Panc1 (cell line): ENCODE measurements at places on chromosomes 11 and 22. TPM values are rescaled to one million over a fixed set of nuclear protein-coding genes. Genes with fewer than 3 reads are reported as not detected.
A peak's percentile ranks its signal among the peaks of the same experiment; 100 is the strongest.

GRCh38 chr22:46737105-46737975 lies 712 bp downstream of the CERK start:
- DNase-seq, result no peak

DNA sequence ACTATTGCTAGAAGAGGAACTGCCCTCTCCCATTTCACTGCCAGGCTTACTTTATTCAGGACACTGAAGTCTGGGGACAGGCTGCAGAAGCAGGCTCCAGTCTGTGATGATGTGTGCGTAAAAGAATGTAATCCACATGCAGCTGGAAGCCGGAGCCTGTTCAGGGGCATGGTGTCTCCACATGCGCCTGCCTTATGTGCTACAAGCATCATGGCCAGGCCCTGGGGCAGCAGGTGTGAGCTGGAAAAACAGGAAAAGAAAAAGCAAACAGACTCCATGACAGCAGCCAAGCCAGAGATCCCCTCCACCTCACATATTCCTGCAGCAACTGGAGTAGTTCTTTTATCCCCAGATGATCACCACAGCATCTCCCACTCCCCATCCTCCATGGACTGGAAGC lies 33.4 kb downstream of the ARFGAP2 start:
- no peak for DNase-seq

DNA sequence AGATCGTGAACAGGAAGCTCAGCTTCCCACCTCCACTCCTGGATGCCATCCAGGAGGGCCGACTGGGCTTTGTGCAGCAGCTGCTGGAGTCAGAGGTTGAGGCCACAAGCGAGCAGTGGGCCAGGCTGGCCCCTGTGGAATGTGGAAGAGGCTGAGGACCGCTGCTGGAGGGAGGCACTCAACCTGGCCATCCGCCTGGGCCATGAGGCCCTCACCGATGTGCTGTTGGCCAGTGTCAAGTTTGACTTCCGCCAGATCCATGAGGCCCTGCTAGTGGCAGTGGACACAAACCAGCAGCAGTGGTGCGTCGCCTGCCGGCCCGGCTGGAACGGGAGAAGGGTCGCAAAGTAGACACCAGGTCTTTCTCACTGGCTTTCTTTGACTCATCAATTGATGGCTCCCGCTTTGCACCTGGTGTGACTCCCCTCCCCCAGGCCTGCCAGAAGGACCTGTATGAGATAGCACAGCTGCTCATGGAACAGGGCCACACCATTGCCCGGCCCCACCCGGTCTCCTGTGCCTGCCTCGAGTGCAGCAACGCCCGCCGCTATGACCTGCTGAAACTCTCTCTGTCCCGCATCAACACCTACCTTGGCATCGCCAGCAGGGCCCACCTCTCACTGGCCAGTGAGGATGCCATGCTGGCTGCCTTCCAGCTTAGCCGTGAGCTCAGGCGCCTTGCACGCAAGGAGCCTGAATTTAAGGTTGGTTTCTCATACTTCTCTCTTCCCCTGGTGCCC lies 24.9 kb downstream of the ART5 start:
- no peak for DNase-seq

DNA sequence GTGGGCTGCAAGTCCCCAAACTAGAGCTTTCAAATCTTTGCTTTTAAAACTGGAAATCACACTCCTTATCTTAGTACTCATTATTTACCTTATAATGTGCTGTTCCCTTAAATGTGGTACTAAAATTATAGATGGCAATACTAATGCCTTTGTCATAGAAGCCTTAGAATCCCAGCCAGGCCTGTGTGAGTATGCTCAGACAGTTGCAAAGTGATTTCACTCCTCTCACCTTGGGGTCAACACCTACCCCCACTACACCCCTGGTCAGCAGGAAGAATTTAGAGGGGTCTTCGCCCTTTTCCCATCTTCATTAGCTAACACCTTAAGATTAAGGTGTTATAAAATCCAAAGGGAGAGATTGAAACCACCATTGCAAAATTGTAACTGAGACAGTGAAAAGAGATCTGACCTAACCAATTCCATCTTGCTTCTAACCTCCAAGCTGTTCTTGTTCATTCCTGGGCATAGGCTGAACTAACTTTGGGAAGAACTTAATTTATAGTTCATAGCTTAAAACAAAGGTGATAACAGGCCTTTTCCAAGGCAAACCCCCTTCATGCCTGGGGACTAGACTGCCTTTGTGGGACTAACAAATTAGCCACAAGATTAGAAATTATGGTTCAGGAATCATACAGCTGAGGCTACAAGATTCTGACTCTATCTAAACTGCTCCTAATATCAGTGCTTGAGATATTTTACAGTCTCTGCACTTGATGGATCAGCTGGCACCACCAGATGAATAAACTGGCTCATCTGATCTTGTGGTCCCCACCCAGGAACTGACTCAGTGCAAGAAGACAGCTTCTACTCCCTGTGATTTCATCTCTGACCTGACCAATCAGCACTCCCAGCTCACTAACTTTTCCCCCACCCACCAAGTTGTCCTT lies 10.4 kb upstream of the MRPL17 start:
- DNase-seq, result peak; percentile 83

- DNase-seq, result no peak
These were observed 2.1 kb downstream of the SOX10 start for GRCh38 chr22:37982151-37982785.

Gene MRGPRE
- 0.13 TPM for total RNA-seq

Gene MAPK8IP1
- total RNA-seq, result 12.7 TPM

Gene SMC1B
- total RNA-seq, result 0.10 TPM

- DNase-seq, result no peak
These were observed 588.4 kb downstream of the METTL15 start for GRCh38 chr11:28696591-28696990.

Gene OPCML
- not detected for total RNA-seq

DNA sequence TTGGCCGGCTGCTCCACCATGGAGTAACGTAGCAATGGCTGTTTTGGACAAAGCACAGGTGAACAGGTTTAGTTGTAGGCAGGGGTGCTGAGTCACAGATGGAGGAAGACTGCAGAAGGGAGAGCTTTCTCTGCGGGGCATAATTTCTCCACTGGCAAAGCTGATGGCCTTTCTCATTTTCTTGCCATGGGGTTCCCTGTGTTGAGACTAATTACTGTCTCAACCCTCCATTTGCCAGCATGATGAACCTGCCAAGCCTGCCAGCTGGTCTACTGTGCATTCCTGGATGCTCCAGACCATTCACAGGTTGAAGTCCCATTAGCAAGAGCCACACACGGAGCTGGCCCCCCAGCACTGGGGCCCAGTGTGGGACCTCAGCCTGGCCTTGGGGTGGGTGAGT lies 202.4 kb downstream of the BARX2 start:
- DNase-seq, result no peak

GRCh38 chr11:126363706-126364248 lies 8.3 kb downstream of the ST3GAL4 start:
- no peak for DNase-seq

Gene CASP5
- total RNA-seq, result not detected

- no peak for DNase-seq
These were observed 13.8 kb upstream of the TEF start for GRCh38 chr22:41367680-41368542.

Gene RFPL3
- total RNA-seq, result not detected

Gene VSIG2
- total RNA-seq, result not detected

Gene MMP10
- total RNA-seq, result not detected

Gene PIK3IP1
- 3.6 TPM for total RNA-seq

- DNase-seq, result no peak
These were observed 3.4 kb downstream of the YPEL4 start for GRCh38 chr11:57646194-57646798.

Gene TMPRSS13
- total RNA-seq, result not detected

Gene SYT12
- 0.62 TPM for total RNA-seq

GRCh38 chr11:120205596-120206161 lies 5.2 kb upstream of the OAF start:
- DNase-seq, result no peak

GRCh38 chr11:77294040-77294439 lies 7.4 kb downstream of the GDPD4 start:
- DNase-seq, result no peak

DNA sequence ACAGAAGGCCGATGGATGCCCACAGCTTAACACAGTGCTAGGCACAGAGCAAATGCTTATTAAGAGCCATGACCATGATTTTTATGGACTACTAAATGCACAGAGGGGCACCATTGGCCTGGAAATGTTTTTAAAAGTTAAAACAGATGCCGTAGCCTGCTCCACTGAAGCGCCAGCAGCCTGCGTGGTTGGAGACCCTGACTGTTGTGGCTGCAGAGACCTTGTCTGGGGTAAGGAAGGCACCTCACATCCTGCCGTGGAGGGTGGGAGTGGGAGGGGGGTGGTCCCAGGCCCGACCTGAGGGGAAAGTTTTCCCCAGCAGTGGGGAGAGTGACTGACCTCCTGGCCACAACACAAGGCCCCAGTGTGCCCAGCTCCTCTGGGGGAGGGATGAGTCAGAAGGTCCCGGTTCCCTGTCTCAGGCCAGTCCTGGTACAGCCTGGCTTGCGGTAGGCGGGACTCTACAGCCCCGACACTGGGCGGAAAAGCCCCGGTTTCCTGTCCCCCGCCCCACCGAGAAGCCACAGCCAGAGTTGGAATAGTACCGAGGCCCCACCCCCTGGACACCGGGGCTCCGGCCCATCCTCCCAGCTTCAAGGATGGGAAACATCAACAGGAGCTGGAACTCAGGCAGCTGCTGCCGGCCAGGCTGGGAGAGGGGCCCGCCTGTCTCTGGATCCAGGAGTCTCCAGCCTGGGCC lies 7.0 kb downstream of the CHST1 start:
- no peak for DNase-seq

Gene CRYBB1
- not detected for total RNA-seq

DNA sequence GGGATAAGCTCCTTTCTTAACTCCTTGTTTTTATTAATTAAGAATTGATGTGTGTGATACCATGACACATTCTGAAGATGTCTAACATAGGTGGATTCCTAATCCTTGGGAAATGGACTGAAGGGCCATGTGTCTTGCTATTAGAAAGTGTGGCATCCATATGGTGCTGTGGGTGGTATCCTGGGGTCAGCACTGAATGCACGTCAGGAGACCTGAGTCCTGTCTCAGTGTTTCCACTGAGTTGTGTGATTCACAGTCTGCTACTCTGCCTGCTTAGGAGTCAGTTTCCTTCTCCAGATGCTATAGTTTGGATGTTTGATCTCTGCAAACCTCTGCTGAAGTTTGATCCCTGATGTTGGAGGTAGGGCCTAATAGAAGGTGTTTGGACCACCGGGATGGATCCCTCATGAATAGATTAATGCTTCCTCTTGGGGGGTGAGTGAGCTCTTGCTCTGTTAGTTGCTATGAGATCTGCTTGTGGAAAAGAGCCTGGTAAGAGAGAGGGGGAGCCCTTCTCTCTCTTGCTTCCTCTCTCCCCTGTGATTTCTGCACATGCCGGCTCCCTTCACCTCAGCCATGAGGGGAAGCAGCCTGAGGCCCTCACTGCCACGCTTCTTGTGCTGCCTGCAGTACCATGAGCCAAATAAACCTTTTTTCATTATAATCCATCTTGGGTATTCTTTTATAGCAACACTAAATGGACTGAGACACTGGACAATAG lies 666.5 kb downstream of the NTM start:
- DNase-seq, result no peak

DNA sequence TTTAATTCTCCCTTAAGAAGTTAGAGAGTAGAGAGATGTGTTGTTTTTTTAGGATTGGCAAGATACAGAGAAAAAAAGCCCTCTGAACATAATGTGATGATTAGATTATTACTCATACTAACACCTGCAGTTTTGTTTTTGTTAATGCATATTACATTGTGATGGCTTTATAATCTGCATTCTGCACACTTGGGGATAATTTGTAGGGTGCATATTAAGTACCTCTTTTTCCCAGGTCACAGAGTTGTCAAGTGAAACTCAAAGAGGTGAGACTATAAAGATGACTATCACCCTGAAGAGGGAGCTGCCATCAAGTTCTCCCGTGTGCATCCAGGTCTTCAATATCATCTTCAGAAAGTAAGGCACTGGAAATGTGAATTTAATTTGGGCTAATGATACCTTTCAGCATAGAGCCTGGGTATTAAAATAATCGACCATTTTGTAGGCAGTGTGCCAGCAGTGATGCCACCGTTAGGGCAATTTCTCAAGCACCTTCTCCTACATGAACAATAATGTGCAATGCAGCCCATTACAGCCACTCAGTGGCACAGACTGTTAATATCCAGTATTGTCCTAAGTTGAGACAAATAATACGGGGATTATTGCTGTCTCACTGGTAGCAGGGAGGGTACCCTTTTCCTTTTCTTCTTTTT lies 16.2 kb downstream of the PIWIL4 start:
- DNase-seq, result no peak

Gene ANO9
- 61.4 TPM for total RNA-seq

- DNase-seq, result peak; percentile 97
These were observed 188.4 kb downstream of the ADAMTS15 start for GRCh38 chr11:130636722-130637464.

DNA sequence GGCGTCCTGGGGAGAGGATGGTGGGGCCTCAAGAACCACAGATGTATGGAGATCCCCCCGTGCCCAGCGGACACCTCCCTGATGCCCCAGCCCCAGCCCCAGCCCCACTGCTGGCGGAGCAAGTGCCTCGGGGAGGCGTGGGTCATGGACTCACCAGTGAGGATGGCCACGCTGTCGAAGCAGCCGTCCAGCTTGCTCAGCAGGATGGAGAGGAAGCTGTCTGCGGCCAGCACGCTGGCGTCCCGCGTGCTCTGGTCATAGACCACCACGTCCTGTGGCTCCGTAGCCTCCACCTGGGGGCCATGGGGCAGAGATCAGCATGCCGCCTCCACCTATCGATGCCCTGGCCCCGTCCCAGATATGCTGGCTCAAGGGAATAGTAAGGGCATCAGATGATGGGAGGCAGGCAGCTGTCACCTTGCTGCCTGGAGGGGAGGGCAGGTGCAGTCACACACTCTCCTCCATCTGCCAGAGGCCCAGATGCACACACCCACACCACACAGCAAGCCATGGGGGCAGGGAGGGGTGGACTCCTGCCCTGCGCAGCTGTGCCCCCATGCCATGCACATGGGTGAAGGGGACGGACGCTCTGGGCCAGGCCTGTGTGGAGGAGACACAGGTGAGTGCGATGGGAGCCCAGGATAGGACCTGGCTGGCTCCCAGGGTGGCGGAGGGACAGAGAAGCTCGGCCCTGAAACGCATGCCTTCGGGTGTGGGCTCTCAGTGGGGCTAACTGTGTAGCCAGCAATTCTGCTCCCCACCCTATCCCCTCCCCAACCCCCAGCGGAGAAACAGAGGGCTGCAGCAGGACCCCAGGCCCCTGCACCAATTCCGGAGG lies 8.2 kb downstream of the DUSP8 start:
- no peak for DNase-seq

GRCh38 chr11:8839306-8839956 lies 71.6 kb upstream of the AKIP1 start:
- DNase-seq, result no peak

DNA sequence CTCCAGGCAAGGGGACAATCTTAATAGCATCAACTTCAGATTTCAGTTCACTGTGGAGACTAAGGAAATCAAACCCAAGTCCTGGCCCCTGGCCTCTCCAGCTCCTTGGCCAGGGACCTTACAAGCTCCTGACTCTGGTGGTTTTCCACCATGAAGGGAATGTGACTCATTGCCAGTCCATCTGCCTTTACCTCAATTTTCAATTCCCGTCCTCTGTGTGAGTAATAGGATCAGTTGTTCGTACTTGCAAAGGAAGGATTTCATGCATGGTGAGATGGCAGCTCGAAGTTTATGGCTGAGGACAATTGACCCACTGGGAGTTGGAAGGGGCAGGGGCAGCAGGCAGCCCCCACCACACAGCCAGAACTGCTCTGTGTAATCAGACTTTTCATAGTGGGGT lies 42.5 kb downstream of the INSC start:
- DNase-seq, result no peak

Gene OR6A2
- total RNA-seq, result 0.15 TPM

Gene LRRC56
- total RNA-seq, result 9.8 TPM

- no peak for DNase-seq
These were observed 19.0 kb upstream of the MPPED2 start for GRCh38 chr11:30605036-30605605.
